MM.1S (cell line): ENCODE measurements at places on chromosomes 5 and 9.

DNA sequence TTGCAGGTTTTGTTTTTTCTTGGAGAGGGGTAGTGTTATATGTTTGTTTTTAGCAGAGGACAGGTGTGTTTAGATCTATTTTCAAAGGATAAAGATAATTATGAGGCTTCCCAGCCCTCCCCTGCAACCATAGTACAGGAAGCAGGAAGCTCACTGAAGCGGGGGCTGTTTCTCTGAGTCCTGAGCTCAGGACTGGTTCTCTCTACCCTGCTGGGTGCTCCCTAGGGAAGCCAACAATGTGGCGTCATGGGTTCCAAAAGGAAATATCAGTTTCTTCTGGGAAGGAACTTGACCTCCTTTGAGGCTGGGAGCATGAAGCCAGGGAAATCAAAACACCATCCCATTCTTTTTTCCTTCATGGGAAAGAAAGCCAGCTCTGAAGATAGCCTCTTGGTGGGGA lies 62.2 kb downstream of the RAD23B start:
- H3K4me3 ChIP-seq, result no peak overlapping the region
- no peaks in the 10 kb centered on the region for H3K36me3 ChIP-seq
- H3K27me3 ChIP-seq, result no peaks in the 10 kb centered on the region
- no peak overlapping the region for H3K27ac ChIP-seq
- DNase-seq, result no peak
- H3K4me1 ChIP-seq, result 0 out of 2 replicates have a peak, but pooled peaks cover 5% of the 10 kb centered on the region

DNA sequence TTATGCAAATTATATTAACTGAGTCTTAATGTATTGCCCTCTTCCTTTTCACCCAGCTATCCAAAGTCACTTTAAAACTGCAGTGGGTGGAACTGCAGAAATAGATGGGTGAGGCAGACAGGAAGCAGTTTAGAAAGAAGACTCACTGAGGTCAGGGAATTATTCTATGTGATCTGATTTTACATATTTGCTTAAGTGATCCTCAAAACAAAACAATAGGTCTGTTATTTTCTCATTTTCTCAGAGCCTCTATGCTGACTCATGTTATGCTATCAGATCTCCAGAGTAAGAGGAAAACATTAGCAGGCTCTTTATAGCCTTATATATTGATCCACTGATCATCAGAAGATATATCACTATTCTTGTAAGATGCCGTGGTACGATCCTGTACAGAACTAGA lies 63.5 kb downstream of the MRPS27 start:
- H3K27me3 ChIP-seq, result no peaks in the 10 kb centered on the region
- H3K4me3 ChIP-seq, result no peak overlapping the region
- no peak for DNase-seq
- H3K4me1 ChIP-seq, result no peaks in the 10 kb centered on the region
- no peak overlapping the region for H3K27ac ChIP-seq
- H3K36me3 ChIP-seq, result no peaks in the 10 kb centered on the region; the same call in 1 of the 2 replicates

DNA sequence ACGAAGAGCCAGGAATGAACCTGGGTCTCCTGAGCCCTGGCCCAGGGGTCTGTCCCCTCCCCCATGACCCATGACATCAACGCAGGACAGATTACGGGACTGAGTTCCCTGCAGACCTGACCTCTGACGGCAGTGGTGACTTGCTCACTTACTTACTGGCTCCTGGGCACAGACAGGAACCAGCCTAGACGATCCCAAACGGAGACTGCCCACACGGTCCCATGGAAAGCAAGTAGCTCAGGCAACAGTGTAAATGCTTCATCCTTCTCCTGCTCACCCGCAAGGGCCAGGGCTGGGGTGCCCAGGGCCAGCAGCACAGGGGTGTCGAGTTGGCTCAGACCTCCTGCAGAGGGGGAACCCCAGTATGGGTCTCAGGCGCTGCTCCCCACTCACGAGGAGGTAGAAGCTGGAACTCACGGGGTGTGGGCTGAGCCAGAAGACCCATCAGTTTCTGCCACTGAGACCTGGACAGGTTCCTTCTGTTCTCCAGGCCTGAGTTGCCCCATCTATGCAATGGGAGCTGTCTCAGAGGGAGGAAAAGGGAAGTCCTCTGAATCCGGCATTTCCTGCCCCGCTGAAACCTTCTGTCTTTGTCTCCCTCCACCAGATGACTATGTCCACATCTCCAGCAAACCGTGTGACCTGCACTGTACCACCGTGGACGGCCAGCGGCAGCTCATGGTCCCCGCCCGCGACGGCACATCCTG lies 5.6 kb downstream of the ADAMTSL2 start:
- H3K36me3 ChIP-seq, result no peaks in the 10 kb centered on the region
- H3K4me3 ChIP-seq, result no peak overlapping the region
- no peak for DNase-seq
- H3K27me3 ChIP-seq, result peaks cover 98% of the 10 kb centered on the region

GRCh38 chr5:168312606-168313295 lies 21.3 kb downstream of the WWC1 start:
- DNase-seq, result no peak
- H3K27me3 ChIP-seq, result no peaks in the 10 kb centered on the region
- H3K4me3 ChIP-seq, result no peak overlapping the region
- peaks cover 9% of the 10 kb centered on the region for H3K4me1 ChIP-seq
- no peak overlapping the region for H3K27ac ChIP-seq

GRCh38 chr5:88355490-88356050 lies 86.9 kb upstream of the TMEM161B start:
- H3K4me3 ChIP-seq, result no peak overlapping the region
- DNase-seq, result no peak
- H3K36me3 ChIP-seq, result no peaks in the 10 kb centered on the region
- no peaks in the 10 kb centered on the region for H3K4me1 ChIP-seq
- H3K27ac ChIP-seq, result no peak overlapping the region

GRCh38 chr9:71767776-71768321 lies 464 bp downstream of the CEMIP2 start:
- H3K4me3 ChIP-seq, result peak overlapping the region; percentile 77
- H3K36me3 ChIP-seq, result no peaks in the 10 kb centered on the region
- H3K27ac ChIP-seq, result no peak overlapping the region
- no peaks in the 10 kb centered on the region for H3K27me3 ChIP-seq
- DNase-seq, result no peak

GRCh38 chr5:151002250-151002649 lies 18.1 kb upstream of the GPX3 start:
- H3K4me1 ChIP-seq, result no peaks in the 10 kb centered on the region
- no peak for DNase-seq
- H3K36me3 ChIP-seq, result no peaks in the 10 kb centered on the region
- no peaks in the 10 kb centered on the region for H3K27me3 ChIP-seq

GRCh38 chr5:60263346-60263745 lies 369.8 kb upstream of the PDE4D start:
- no peak overlapping the region for H3K4me3 ChIP-seq
- DNase-seq, result no peak
- H3K4me1 ChIP-seq, result no peaks in the 10 kb centered on the region
- H3K36me3 ChIP-seq, result no peaks in the 10 kb centered on the region
- no peak overlapping the region for H3K27ac ChIP-seq
- no peaks in the 10 kb centered on the region for H3K27me3 ChIP-seq

DNA sequence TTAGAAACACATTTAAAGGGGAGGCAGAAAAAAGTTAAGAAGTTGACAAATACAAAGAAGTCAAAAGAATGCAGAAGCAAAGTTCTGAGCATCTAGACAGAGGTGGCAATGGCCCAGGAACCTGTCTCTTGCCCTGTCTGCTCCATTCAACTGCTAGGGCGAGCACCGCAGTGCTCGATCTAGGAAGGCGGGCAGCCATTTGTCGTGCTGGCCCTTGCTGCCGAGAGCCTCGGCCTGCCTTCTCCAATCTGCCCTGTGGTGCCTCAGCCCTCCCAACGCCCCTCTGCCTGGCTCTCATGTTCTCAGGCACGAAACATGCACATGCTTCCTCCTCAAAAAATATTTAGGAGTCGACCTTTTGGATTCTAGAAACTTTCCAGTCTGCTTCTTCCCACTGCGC lies 42.2 kb downstream of the DDX31 start:
- H3K27ac ChIP-seq, result no peak overlapping the region
- no peaks in the 10 kb centered on the region for H3K27me3 ChIP-seq
- no peaks in the 10 kb centered on the region for H3K4me1 ChIP-seq
- no peak overlapping the region for H3K4me3 ChIP-seq
- no peak for DNase-seq

GRCh38 chr9:91920630-91921350 lies 29.2 kb downstream of the ROR2 start:
- H3K4me1 ChIP-seq, result no peaks in the 10 kb centered on the region
- no peaks in the 10 kb centered on the region for H3K36me3 ChIP-seq
- H3K4me3 ChIP-seq, result no peak overlapping the region
- no peaks in the 10 kb centered on the region for H3K27me3 ChIP-seq
